ENCODE measurements at places on chromosomes 1 and 21.

GRCh38 chr1:26153966-26154532, 4.8 kb upstream of the FAM110D start:
- no peak for ATAC-seq
- H3K4me1 ChIP-seq = no peaks in the 10 kb centered on the region
- no peak overlapping the region for H3K27ac ChIP-seq
- H3K36me3 ChIP-seq = no peaks in the 10 kb centered on the region
- peaks cover 20% of the 10 kb centered on the region for H3K27me3 ChIP-seq

DNA sequence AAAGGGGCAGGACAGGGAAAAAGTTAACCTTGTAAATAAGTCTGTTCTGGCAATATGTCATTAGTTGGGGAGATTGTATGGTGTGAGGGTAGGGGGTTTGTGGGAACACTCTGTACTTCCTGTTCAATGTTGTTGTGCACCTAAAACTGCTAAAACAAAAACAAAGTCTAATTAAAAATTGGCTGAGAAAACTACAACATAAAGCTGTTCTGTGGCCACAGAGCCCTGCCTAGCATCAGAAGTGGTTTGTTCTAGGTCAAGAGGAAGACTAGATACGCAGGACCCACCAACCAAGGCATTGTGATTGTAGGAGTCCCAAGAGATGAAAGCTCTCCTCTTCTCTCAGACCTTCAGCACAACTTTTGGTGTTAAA, 81.0 kb upstream of the LRRC8D start:
- H3K4me1 ChIP-seq = peaks cover 43% of the 10 kb centered on the region
- ATAC-seq = no peak
- no peaks in the 10 kb centered on the region for H3K27me3 ChIP-seq

GRCh38 chr1:6475381-6476133, 9.6 kb upstream of the TNFRSF25 start:
- peak; percentile 95 for ATAC-seq
- H3K27ac ChIP-seq = no peak overlapping the region
- H3K4me1 ChIP-seq = peaks cover 6% of the 10 kb centered on the region
- H3K27me3 ChIP-seq = no peaks in the 10 kb centered on the region
- H3K36me3 ChIP-seq = no peaks in the 10 kb centered on the region
- H3K4me3 ChIP-seq = no peak overlapping the region

DNA sequence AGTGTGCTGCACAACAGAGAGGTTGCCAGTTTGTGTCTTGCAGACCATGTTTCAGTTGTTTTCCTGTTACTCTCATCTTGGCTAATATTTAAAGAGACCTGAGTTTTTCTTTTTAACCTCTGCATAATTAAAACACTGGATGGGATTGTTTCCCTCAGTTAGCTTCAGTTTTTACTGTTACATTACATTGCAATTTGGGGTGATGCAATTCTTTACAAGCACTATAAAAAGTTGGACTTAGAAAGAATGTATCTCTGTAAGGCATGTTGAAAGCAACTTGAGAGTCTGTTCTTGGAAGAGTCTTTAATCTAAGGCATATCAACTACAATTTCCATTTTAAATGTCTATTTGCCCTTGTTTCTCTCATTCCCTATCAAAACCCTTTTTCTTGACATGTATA, 99.1 kb downstream of the DNM3 start:
- H3K27me3 ChIP-seq = no peaks in the 10 kb centered on the region
- no peak overlapping the region for H3K27ac ChIP-seq
- no peaks in the 10 kb centered on the region for H3K4me1 ChIP-seq
- no peak for ATAC-seq
- no peaks in the 10 kb centered on the region for H3K36me3 ChIP-seq

DNA sequence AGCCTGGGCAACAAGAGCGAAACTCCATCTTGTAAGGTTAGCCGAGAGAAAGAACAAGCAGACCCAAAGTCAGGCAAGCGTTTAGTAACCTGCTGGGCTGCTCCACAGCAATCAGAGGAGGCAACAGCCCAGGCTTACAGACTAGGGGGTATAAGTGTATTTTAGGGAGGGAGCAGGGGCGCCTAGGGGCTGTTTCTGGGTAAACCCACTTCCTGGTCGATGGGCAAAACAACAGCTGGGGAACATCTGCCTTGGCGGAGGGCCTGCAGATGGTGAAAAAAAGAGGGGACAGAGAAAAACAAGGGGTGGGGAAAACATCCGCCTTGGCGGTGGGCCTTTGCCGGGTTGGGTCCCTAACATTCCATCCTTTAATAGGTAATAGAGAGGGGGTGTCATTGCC, 5.2 kb downstream of the TAS1R1 start:
- no peak for ATAC-seq
- H3K27ac ChIP-seq = no peak overlapping the region
- no peaks in the 10 kb centered on the region for H3K4me1 ChIP-seq
- no peak overlapping the region for H3K4me3 ChIP-seq
- H3K27me3 ChIP-seq = no peaks in the 10 kb centered on the region
